ENCODE measurements at places on chromosomes 11 and 22.

DNA sequence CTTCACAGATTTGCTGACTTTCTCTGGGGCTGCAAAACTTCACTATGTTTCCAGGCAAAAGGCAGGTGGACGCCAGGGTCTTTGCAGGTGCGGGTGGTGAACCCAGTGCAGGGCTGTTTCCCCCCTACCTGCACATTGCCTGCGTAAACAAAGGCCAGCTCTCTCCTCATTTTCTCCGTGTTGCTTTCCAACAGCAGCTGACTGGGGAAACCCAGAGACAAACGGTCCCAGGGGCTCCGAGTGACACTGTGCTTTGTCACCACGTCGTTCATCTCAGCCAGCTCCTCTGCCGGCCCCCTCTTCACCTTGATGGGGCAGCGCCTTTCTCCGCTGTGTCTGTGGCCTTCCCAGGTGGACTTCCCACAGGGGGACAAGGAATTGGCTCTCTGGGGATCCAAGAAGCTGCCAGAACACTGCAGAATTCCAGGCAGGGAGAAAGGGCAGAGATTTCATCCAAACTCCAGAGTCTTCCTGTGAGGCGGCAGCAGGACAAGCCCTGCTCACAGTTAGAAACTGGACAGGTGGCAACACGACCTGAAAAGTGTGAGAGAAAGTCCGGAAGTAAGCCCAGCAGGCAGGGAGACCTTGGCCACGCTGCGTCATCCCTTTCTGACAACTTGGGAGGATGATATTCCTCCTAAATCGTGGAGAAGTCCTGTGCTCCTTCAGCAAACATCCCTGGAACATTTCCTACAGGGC, 1493.7 kb downstream of the TBC1D22A start:
- DNase-seq = no peak

DNA sequence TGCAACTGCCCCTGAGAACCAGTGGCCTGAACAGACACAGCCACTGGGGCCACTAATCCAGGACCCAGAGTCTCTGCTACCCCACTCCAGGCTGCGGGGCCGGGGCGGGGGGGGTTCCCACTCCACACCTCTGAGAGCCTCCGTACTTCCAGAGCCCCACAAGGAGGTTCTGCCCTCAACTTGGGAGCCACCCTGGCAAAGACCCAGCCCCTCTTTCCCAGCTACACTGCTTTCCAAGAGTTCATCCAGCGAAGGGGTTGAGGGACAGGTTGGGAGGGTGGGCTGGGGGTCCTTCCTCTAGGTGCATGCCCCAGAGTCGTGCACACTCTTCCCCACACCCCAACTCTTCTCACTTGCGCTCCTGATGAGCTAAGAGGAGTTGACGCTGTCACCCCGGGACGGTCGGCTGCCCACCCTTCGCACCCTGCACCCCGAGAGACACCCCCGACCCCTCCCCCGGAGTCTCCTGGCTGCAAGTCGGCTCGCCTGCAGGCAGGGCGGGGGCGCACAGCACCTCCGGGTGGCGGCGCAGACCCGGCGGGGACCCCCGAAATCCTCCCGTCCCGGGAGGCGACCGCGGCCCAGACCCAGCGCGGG, 531 bp downstream of the RAB3IL1 start:
- no peak for DNase-seq

GRCh38 chr11:21461701-21462100, 731.2 kb upstream of the ANO5 start:
- DNase-seq = no peak

DNA sequence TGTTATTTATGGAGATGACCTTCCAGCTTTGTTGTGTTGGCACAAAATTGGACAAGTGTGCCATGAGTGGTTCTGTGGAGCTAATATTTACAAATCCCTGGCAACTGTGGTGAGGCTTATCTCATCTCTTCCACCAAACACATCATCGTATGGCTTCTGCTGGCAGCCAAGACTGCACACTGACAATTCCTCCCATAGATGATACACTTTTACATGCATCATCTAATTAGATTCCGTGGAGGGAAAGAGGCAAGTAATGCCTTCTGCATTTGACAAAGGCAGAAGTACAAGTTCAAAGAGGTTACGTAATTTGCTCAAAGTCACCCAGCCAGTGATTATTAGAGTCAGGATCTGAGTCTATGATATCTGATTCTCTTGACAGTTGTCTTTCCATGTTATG, 62.7 kb upstream of the KIRREL3 start:
- peak; percentile 9 for DNase-seq

DNA sequence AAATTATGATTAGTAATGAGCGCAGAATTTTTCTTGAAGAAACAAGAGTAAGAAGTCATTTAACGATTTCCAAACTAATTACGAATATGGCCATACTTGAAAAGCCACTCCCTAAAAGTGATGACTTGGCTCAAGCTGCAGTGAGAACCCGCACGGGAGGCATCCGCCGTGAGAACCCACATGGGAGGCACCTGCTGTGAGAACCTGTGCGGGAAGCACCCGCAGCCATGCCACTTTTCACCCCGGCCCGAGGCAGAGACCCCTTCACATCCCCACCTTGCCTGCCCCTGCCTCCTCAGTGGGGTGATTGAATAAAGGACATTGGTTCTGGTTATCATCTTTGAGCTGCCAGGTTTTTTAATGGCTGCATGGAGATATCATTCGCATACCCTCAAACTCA, 89.7 kb downstream of the BRD1 start:
- no peak for DNase-seq

DNA sequence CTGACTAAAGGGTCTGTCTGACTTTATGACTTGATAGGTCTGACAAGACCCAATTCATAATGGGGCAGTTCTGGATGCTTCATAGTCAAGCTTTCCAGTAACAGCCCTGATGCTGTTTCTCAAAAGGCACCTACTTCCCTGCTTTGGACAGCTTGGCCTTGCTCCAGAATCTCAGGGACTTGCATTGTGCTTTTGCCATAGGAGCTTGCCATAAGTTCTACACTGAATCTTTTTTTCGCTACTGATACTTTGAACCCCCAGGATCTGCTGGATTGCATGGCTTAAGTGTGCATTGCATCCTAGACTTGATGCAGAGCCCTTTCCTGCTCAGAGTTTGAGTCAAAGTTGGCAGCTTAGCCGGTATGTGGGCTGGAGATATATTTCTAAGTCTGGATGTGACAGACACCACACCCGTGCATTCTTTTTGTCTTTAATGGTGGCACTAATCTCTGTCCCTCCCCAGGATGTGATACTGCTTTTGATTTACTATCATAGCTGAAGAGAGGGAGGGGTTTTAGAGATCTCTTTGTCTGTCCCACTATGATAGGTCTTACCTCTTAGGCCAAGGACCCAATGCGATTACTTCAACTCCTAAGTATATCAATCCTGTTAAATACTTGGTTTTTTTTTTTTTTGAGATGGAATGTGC, 16.9 kb upstream of the SLC3A2 start:
- no peak for DNase-seq

- peak; percentile 6 for DNase-seq
These were observed 36.0 kb upstream of the GNB1L start for GRCh38 chr22:19890502-19891316.

DNA sequence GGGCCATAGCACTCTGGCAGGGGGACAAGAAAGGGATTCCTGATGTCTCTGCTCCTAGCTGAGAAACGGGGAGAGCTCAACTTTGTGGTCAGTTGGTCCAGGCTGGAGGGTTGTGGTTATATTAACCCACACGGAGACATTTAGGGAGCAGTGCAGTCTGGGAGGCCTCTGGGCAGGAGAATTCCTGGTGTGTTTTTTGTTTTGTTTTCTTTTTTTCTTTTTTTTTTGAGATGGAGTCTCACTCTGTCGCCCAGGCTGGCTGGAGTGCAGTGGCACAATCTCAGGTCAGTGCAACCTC, 88.0 kb upstream of the SHISAL1 start:
- DNase-seq = no peak

GRCh38 chr11:65329944-65330403, 3.7 kb upstream of the DPF2 start:
- DNase-seq = peak; percentile 96

DNA sequence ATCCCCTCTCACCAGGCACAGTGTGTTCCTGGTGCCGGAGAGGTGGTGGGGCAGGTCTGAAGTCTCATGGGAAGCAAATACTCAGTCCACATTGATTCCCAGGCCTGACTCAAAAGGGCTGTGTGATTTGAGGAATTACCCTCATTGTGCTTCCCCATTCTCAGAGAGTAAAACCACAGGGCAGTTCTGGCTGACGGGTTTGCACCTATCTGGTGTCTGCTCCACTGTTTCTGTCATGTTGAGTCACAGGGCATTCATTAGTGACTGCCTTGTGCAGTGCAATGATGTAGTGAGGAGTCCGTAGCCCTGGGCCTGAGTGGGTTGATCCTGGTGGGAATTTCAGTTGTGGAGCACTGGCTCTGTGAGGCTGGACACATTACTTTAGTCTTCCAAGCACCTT, 85.2 kb upstream of the ARHGAP20 start:
- no peak for DNase-seq

DNA sequence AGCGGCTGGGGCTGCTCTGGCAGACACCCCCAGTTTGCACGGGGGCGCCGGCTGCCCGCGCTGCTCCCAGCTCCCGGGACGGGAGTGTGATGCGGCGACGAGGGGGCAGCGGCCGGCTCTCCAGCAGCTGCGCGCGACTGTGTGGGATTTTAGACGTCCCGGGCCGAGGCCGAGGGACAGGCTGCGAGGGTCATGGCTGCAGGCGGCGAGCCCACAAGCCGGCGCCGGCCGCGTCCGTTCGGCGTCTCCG, 159 bp downstream of the FZD4 start:
- no peak for DNase-seq

GRCh38 chr22:20414059-20414440, 20.1 kb downstream of the ZNF74 start:
- DNase-seq = no peak

- DNase-seq = no peak
These were observed 157.2 kb upstream of the CARD18 start for GRCh38 chr11:105296806-105297205.

- no peak for DNase-seq
These were observed 500.4 kb downstream of the MIAT start for GRCh38 chr22:27157666-27158370.

DNA sequence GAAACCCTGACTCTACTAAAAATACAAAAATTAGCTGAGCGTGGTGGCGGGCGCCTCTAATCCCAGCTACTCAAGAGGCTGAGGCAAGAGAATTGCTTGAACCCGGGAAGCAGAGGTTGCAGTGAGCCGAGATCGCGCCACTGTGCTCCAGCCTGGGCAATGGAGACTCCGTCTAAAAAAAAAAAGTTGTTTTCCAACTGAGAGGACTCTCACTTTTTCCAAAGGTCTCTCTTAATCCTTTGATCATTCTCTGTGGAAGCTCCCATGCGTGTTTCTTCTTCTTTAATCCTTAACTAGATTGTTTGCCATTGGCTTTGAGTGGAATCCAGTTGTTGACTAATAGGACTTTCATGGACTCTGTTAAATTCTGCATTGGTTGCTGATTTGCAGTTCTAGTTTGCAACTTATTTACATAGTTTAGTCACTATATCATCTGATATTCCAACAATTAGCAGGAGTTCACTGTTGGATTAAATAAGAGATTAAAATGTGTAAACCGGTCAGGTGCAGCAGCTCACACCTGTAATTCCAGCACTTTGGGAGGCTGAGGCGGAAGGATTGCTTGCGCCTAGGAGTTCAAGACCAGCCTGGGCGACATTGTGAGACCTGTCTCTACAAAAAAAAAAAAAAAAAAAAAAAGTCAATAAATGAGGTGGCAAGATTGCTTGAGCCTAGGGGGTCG, 79.7 kb downstream of the C22orf31 start:
- peak; percentile 33 for DNase-seq

GRCh38 chr11:78219493-78220217, 30.9 kb downstream of the USP35 start:
- DNase-seq = no peak

DNA sequence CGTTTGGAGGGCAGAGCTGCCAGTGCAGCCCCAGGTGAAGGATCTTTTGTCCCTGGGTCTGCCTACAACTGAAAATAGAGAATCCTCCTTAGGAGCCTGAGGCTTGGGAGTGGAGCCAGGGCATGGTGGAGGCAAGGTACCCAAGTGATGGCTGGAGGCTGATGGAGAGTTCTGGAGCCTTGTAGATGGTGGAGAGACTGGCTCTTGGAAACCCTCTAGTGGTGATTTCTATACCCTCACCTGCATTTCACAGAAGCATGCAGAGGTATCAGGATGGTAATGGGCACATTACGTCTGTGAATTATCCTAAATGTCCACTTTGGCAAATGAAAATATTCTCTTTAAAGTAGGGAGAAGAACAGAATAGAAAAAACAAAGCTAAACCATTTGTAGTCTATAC, 44.4 kb downstream of the INSC start:
- DNase-seq = peak; percentile 59

GRCh38 chr11:104320097-104320496, 156.2 kb upstream of the PDGFD start:
- DNase-seq = no peak

DNA sequence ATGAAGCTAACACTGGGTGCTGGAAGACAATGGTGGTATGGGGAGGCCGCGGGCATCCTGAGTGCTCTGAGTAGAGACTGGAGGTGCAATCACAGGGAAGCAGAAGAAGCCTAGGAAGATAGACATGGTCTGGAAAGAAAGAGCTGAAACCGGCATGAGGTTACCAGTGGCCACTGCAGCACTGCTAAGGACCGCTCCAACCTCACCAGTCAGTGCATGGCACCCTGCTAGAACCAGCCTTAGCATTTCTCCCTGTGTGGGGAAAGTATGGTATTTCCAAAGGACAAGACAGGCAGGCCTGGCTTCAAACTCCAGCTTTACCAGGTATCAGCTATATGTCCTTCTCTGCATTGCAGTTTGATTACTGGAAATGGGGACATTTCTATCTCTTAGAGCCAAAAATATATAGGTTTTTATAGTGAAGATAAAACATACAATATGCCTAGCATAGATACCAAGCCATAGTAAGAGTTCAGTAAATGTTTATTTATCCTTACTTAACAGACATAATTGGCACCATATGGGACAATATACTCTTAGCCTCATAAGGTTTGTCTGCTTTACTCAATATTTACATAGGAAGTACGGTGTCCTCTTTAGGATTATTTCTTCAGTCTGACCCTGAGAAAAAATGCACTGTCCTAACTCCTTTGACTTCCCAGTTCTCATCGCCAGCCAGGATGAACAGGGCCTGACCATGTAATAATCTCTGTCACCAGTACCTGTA, 231.1 kb downstream of the TENM4 start:
- peak; percentile 45 for DNase-seq

DNA sequence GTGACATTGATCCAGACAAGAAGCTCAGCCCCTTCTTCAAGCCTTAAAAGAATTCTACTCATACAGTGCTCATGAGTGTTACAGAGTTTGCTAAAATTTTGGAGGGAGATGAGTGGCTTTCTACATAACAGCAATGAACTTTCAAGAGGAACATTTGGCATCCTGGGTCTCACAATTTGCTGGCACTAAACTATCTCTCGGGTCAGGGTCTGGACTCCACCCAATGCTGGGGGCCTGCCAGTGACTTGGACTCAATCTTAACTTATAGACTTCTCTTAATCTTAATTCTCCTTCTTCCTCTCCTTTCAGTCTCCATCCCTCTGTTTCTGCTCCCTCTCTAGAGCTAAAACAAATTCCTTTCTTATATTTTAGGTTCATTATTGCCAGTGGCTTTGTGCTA, 317.9 kb downstream of the TMEM135 start:
- no peak for DNase-seq

GRCh38 chr11:63985812-63986155, 454 bp upstream of the OTUB1 start:
- DNase-seq = peak; percentile 84
